ENCODE measurements at places on chromosomes 16 and 17. TPM values are rescaled to one million over a fixed set of nuclear protein-coding genes. Genes with fewer than 3 reads are reported as not detected.
A peak's percentile ranks its signal among the peaks of the same experiment; 100 is the strongest.

Gene MRC2
- total RNA-seq, result 9.0 TPM

- no peaks in the 10 kb centered on the region for H3K36me3 ChIP-seq
- no peak for DNase-seq
- no peak overlapping the region for H3K27ac ChIP-seq
- H3K4me3 ChIP-seq, result no peak overlapping the region
These were observed 386.7 kb upstream of the ZFHX3 start for GRCh38 chr16:73434621-73435020.

Gene AMDHD2
- 28.2 TPM for total RNA-seq

DNA sequence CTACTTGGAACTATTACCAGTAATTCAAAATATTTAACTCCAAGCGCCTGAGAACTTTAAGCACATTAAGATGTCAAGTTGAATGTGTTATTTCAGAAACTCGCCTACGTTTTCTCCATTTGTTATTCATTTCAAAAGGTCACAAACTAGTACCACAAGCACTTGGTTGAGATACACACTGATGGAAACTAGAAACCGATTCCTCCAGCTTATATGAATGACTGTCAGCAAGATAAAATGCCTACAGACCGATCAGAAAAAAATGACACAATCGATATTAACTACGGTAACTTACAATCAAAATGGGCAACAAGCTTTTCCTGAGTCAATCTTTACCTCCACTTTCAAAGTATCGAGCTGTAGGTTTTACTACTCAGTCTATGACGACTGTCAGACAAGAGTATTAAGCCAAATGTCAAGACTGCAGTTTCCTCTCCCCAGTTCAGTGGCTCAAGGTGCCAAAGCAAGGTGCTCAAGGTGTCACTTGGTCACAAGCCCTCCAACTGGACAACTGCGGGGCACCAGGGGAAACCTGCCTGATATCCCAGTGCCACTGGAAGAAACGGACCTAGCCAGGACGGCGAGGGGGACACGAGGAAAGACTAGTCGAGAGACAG is 678 bp downstream of the SRP68 start:
- H3K36me3 ChIP-seq, result peaks cover 20% of the 10 kb centered on the region
- H3K4me1 ChIP-seq, result peaks cover 39% of the 10 kb centered on the region
- peak; percentile 44 for DNase-seq
- peak overlapping the region; percentile 92 for H3K4me3 ChIP-seq
- H3K27me3 ChIP-seq, result peaks cover 24% of the 10 kb centered on the region

Gene OTOP2
- total RNA-seq, result not detected

- no peak for DNase-seq
- H3K27me3 ChIP-seq, result no peaks in the 10 kb centered on the region
- no peaks in the 10 kb centered on the region for H3K36me3 ChIP-seq
- H3K4me3 ChIP-seq, result no peak overlapping the region
- no peak overlapping the region for H3K27ac ChIP-seq
These were observed 13.6 kb downstream of the CACNG5 start for GRCh38 chr17:66848496-66848895.

- H3K4me1 ChIP-seq, result peaks cover 7% of the 10 kb centered on the region
- H3K36me3 ChIP-seq, result peaks cover 2% of the 10 kb centered on the region
- H3K27ac ChIP-seq, result no peak overlapping the region
- no peak overlapping the region for H3K4me3 ChIP-seq
- DNase-seq, result no peak
- no peaks in the 10 kb centered on the region for H3K27me3 ChIP-seq
These were observed 12.2 kb downstream of the HSF5 start for GRCh38 chr17:58475985-58476384.

Gene NPIPB6
- total RNA-seq, result 0.52 TPM

DNA sequence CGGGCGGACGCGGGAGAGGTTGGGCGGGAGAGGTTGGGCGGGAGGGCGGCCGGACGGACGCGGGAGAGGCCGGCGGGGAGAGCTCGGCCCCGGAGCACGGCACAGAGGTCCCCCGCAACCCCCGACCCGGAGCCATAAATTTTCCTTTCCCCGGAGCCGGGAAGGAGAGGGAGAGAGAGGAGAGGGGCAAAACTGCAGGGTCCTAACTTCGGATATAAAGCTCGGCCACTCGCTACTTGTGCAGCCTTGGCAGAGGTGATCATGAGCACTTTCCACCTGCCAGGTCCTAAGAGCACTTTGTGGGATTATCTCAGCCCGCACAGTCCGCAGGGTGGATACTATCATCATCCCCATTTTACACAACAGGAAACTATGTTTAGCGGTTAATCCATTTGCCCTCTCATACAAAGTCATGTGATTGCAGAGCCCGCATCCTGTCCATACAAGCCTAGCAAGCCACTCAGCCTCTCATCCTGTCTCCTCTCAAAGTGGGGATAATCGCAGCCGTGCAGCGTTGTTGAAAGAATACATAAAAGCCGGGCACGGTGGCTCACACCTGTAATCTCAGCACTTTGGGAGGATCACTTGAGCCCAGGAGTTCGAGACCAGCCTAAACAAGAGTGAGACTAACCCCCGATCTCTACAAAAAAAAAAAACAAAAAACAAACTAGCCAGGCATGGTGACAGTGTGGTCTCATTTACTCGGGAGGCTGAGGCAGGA is 780 bp upstream of the DCAKD start:
- peaks cover 37% of the 10 kb centered on the region for H3K4me1 ChIP-seq
- no peaks in the 10 kb centered on the region for H3K27me3 ChIP-seq
- H3K27ac ChIP-seq, result peak overlapping the region; percentile 92
- DNase-seq, result peak; percentile 77
- H3K4me3 ChIP-seq, result peak overlapping the region; percentile 77
- H3K36me3 ChIP-seq, result peaks cover 26% of the 10 kb centered on the region

Gene PALB2
- total RNA-seq, result 24.0 TPM

Gene NGFR
- total RNA-seq, result not detected

DNA sequence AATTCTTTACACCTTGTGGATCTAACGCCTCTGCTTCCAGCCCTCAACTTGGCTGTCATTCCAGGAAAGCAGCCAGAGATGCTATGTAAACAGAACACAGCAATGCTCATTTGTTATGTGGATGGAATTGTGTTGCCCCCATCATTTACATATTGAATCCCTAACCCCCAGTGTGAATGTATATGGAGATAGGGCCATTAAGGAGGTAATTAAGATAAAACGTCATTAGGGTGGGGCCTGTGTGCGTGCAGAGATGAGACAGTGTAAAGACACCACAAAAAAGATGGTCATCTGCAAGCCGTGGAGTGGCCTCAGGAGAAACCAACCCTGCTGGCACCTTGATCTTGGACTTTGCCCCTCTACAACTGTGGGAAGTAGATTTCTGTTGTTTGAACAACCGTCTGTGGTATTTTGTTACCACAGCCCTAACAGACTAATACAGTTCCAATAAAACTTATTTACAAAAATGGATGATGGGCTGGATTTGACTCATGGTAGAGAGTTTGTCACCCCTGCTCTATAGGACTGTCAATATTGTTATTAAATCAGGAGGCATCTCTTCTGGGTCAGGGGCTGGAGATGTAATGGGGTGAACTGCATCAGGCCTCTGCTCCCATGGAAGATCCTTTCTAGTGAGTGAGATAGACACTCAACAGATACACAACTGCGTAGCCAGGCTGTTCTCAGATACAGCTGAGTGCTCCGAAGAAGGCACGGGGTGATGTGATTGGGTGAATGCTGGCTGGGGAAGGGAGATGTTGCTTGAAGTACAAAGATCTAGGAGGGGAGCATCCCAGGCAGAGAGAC is 339.0 kb downstream of the SNX29 start:
- no peak overlapping the region for H3K4me3 ChIP-seq
- peaks cover 7% of the 10 kb centered on the region for H3K4me1 ChIP-seq
- no peak for DNase-seq
- no peaks in the 10 kb centered on the region for H3K36me3 ChIP-seq
- peak overlapping the region; percentile 37 for H3K27ac ChIP-seq

Gene ACSM2A
- total RNA-seq, result not detected

DNA sequence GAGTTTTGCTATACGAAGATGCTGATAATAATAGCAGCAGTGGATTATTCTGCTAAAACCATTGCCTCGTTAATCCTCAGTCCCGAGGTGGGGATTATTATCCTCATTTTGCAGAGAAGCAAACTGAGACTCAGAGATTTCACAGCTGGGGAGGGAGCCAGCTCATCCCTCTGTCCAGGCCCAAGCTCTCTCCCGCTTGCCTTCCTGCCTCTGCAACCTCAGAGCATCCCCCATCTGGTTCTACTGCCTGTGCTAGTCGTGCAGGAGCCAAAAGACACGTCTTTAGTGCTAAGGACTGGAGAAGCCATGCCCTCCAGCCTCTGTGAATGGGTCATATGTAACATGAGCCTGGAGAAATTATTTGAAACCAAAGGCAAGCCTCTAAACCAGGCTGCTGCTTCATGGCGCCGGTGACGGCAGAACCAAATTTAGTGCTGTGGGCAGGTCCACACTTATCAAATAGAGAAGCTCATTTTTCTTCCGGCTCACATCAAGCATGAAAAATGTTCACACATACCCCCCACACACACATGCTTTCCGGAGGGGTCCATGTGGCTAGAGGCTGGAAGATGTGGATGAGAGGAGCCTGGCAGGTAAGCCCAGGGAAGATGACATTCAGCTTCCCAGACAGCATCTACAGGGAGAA is 13.5 kb downstream of the MAPT start:
- H3K4me3 ChIP-seq, result no peak overlapping the region
- DNase-seq, result no peak
- H3K36me3 ChIP-seq, result peaks cover 3% of the 10 kb centered on the region
- H3K27ac ChIP-seq, result no peak overlapping the region

GRCh38 chr16:67542464-67542863 is 13.8 kb downstream of the RIPOR1 start:
- peaks cover 13% of the 10 kb centered on the region for H3K36me3 ChIP-seq
- DNase-seq, result peak; percentile 87
- H3K27ac ChIP-seq, result peak overlapping the region; percentile 25
- H3K4me1 ChIP-seq, result peaks cover 37% of the 10 kb centered on the region

Gene PIP4K2B
- 30.9 TPM for total RNA-seq

DNA sequence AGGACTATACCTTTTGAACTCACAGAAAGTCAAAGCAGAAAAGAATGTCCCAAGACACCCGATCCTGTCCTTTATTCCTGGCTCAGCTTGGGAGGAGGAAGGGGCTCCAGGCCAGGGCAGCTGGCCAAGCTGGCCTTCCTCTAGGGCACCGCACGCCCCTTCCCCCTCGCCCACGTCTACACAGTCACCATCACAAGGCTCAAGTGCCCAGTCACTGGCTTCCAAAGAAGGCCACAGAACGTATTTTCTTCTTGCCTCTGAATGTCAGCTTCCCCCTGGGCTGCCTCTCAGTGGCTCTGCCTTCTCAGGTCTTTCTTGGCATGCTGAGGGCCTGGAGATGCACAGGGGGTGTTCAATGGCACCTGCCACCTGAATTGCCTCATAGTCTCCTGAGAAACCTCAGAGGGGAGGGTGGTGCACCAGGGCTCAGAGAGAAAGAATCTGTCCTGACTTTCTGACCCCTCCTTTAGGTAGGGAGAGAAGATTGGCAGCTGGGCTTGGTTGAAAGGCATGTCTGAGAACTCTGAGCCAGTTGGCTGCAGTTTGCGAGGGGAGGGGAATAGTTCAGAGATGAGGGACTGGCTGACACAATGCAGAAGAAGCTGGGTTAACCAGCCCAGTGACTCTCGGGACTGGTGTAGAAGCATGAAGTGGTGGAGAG is 2.1 kb downstream of the DHRS11 start:
- H3K4me3 ChIP-seq, result no peak overlapping the region
- DNase-seq, result no peak
- no peak overlapping the region for H3K27ac ChIP-seq
- H3K4me1 ChIP-seq, result peaks cover 30% of the 10 kb centered on the region

GRCh38 chr17:8451933-8452614 is 16.4 kb downstream of the NDEL1 start:
- H3K4me3 ChIP-seq, result no peak overlapping the region
- H3K4me1 ChIP-seq, result peaks cover 8% of the 10 kb centered on the region
- no peaks in the 10 kb centered on the region for H3K27me3 ChIP-seq
- peaks cover 55% of the 10 kb centered on the region for H3K36me3 ChIP-seq
- no peak overlapping the region for H3K27ac ChIP-seq

Gene SLC13A2
- total RNA-seq, result not detected

DNA sequence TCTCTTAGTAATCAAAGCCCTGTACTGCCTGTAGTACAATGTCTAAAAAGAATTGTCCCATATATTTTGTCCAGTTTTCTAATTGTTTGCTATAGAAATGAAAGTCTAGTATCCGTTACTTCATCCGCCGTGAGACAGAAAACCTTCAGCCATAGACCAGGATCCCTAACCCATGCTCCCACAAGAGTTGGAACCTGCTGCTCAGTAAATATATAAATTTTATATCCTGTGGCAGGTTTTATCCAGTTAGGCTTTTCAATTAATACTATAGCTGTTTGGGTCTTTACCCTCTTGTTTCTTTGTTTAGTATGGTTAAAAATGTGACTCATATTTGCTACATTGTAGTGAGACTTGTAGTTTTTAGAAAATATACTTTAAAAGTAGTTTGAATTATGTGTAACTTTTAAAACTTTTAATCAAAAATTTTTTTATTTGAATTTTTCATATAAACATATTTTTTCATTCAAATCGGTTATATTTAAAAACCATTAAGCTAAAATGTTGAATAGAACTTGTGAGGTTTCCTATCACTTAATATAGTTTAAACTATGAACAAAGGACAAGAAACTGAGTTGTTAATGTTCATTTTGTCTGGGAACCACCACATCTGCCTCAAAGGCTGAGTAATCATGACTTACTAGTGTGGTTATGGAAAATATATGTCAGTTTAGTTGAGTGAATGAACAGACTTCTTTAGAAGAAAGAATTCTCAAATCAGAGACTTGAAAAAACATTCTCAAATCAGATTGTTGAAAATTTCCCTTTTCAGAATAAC is 54.8 kb downstream of the VMP1 start:
- peak overlapping the region; percentile 54 for H3K4me3 ChIP-seq
- DNase-seq, result peak; percentile 47
- H3K27ac ChIP-seq, result peak overlapping the region; percentile 97
- no peaks in the 10 kb centered on the region for H3K27me3 ChIP-seq
- peaks cover 68% of the 10 kb centered on the region for H3K4me1 ChIP-seq

- H3K4me3 ChIP-seq, result no peak overlapping the region
- no peak overlapping the region for H3K27ac ChIP-seq
- no peaks in the 10 kb centered on the region for H3K36me3 ChIP-seq
- no peaks in the 10 kb centered on the region for H3K4me1 ChIP-seq
- no peaks in the 10 kb centered on the region for H3K27me3 ChIP-seq
- no peak for DNase-seq
These were observed 244.1 kb upstream of the MON1B start for GRCh38 chr16:76946879-76947278.

- H3K4me1 ChIP-seq, result no peaks in the 10 kb centered on the region
- no peak for DNase-seq
- no peaks in the 10 kb centered on the region for H3K36me3 ChIP-seq
These were observed 8.3 kb upstream of the PYDC1 start for GRCh38 chr16:31225193-31225592.

- no peak for DNase-seq
- H3K4me1 ChIP-seq, result peaks cover 12% of the 10 kb centered on the region
- no peak overlapping the region for H3K27ac ChIP-seq
- H3K4me3 ChIP-seq, result no peak overlapping the region
- H3K36me3 ChIP-seq, result no peaks in the 10 kb centered on the region
These were observed 38.9 kb downstream of the MRPS23 start for GRCh38 chr17:57810721-57811637.
